ENCODE measurements at places on chromosomes 5 and 9.

GRCh38 chr5:544675-545355 lies 20.6 kb upstream of the SLC9A3 start:
- no peak for DNase-seq

- DNase-seq = no peak
Observed at GRCh38 chr5:78527054-78527859, 121.3 kb downstream of the LHFPL2 start.

DNA sequence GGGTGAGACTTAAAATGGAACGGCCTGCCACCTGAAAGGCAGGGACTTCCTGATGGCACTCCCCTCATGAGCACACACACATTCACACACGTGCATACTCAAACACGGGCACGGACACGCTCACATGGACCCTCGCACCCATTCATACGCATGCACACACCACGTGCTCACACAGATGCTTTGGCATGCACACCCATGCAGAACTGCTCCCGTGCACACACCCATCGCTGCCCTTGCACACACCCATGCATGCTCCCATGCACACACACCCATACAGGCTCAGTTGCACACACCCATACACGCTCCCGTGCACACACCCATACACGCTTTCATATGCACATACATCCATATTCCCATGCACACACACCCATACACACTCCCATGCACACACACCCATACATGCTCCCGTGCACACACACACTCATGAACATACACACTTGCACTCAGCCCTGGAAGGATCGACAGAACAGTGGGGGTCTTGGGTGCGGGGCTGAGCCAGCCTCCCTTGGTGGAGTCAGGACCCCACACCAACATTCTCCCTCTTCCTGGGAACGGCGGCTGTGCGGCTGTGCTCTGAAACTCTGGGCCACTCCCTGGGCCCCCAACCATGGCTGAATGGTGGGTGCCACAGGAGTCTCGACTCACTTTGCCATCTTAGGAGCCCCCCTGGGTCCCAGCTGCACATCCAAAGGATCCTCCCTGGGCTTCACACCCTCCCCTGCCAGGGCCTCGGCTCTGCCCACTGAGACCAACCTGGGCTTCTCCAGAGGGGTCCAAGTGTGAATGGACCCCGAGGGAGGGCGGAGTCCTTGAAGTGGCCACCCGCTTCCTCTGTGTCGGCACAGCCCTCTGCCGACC lies 115.2 kb downstream of the RXRA start:
- DNase-seq = no peak

DNA sequence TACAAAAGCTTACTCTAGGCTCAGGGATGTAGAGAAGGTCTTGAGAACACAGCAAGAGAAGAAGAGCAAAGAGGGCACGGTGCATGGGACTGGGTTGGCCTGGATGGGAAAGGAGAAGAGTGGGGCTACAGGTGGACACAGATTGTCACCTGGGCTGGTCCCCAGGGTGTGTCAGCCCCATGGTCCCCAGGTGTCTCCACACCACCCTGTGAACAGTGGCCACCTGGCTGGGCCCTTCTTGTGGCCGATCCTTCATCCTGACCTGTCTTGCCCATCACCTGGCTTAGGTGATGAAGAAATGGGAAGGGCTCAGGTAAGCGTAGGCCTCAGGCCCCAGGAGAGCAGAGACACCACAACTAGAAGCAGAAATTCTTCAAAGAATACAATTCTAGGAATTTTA lies 188.9 kb downstream of the TENT4A start:
- DNase-seq = no peak

DNA sequence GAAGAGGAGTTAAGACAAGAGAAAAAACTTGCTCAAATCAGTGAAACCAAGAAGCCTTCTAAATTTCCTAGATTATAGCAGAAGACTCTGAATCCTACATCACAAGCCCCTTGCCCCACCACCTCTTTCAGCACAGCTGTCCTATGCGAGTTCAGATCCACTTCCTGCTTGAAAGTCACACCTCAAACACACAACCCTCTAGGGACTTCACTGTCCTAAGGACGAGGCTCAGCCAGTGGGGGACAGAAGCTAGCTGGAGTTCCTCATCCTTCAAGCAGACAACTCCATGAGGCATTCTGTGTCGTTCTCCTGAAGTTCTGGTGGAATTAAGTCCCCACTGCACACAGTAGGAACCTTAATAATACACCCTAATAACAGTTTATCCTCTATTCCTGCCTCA lies 44.3 kb downstream of the NRG2 start:
- DNase-seq = no peak
